Daoy (cell line): ENCODE measurements at places on chromosomes 5 and 9. TPM values are rescaled to one million over a fixed set of nuclear protein-coding genes. Genes with fewer than 3 reads are reported as not detected.

Gene GPR150
- 0.29 TPM in 1 of 2 replicates, not detected in the other for total RNA-seq

DNA sequence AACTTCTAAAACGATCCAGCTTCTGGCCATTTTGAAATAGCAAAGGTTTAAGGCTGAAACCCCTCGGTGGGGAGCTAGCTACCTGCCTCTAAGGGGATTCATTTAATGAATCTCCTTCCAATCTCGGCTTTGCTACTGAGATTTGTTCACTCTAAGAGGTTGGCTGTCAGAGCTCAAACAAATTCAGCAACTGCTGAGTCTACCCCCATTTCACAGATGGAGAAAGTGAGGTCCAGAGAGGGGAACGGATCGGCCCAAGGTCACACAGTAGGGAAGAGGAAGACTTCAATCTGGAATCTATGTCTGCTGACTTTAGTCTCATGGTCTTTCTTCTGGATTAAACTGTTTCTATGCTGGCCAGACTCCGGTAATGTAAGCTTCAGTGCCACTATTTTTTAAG, 3.0 kb downstream of the CORO2A start:
- no peak for DNase-seq

Gene ADGRV1
- 10.6 and 15.4 TPM in 2 replicates for total RNA-seq

GRCh38 chr9:9100070-9100469, 1300.5 kb upstream of the DMAC1 start:
- DNase-seq, result no peak

Gene SEC16A
- total RNA-seq, result 22.1 and 25.4 TPM in 2 replicates

DNA sequence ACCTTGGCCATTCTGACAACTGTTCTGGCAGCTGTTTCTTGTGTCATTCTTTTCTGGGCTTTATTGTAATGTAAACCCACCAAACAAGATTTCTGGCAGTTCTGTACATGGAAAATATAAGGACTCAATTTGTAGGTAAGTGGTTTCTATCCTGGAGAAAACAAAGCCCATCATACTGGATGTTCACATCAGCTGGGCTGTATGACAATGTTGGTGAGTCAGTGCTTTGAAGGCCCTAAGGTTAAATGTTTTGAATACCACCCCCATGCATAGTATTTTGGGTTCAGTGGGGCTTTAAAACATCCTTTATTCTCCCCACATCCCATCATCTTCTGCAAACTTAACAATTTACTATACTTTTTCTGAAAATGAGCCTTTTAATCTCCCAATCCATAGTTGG, 52.5 kb downstream of the SH3GL2 start:
- no peak for DNase-seq

- no peak for DNase-seq
Observed at GRCh38 chr9:98781588-98782383, 14.6 kb downstream of the ANKS6 start.

- DNase-seq, result no peak
Observed at GRCh38 chr9:18721267-18721994, 247.5 kb downstream of the ADAMTSL1 start.

DNA sequence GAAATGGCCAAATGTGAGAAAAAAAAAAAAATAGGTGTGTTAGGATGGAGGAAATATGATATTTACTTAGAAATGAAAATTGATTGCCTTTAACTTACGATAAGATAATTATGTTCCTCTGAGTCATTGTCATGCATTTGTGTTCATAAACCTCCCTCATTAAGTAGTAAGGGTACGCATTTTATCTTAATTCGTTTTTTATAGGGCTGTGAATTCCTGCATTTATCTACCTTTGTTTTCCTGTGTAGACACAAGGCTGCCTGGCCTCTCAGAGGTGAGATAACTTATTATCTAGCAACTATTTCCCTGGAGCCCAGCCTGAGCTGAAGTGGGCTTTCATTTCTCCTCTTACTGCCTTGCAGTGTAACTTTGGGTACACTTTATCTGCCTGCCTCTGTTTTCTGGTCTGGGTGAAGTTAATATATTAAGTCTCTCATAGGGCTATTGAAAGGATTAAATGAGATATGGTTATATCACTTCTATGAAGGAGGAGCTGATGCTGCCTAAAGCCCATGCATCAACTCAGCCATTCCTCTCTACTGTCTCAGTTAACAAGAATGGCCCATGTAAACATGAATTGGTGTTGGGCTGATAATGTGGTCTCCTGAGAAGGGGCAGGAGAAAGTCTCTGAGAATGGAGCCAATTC, 103.8 kb upstream of the KLF4 start:
- DNase-seq, result no peak

DNA sequence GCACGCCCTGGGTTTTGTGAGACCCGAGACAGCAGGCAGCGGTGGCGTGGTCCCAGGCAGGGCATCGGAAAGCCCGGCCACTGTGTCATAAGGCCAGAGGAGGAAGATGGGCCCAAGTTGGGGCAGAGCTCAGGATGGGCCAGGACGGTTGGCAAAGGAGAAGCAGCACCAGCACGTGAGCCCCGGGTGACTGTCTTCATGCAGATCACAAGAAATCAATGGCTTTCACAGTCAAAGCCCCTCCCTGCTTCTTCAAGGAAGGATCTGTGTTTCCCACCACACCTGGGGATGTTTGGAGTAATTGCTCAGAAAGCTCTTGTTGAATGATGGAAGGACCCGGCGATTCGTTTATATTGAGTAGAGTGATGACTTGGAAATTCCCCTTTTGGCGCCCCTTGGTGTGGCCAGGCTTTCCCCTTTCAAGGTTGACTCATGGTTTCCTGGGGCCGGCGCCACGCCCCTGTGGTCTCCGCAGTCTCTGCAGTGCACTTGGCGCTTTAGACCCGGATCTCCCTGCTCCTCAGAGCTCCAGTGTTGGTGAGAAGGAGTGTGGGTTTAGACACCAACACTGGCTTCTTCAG, 52.1 kb downstream of the IL31RA start:
- peak; percentile 95 for DNase-seq

Gene PFN3
- total RNA-seq, result not detected in 2 replicates
